ENCODE measurements at places on chromosomes 16 and 17.

DNA sequence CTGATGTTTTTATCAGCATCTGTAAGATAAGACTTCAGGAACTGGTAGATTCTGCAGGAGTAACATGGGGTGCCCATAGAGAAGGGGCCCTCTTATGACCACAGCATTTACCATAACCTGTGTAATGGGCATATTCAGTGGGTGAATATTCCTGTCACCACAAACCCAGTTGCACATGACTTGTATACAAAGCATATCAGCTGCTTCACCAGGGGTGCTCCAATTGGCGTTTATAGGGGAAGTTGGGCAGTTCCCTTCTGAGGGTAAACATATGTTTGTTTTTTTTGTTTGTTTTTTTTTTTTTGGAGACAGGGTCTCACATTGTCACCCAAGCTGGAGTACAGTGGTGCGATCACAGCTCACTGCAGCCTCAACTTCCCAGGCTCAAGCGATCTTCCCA is 11.5 kb upstream of the ZG16 start:
- no peak for DNase-seq

- DNase-seq: no peak
Measured at GRCh38 chr17:6657633-6658287, 6.2 kb downstream of the C17orf100 start.

DNA sequence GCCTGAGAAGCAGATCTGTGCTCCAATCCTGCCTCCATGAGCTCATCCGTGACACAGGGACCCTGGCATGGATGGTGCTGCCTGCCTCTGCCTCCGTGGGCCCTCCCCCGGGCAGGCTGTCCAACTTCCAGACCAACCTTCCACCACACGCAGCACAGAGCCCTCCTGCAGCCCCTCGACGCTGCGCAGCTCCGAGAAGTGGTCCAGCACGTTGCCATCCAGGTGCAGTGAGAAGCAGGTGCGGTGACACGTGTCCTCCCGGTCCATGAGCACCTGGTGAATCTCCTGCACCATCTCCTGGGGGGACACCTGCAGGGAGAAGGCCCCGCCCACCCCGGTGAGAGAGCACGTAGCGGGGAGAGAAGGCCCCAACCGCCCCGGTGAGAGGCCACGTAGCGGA is 8.4 kb downstream of the CLUH start:
- DNase-seq: no peak

- no peak for DNase-seq
Measured at GRCh38 chr17:29650396-29650795, 27.7 kb upstream of the CORO6 start.

DNA sequence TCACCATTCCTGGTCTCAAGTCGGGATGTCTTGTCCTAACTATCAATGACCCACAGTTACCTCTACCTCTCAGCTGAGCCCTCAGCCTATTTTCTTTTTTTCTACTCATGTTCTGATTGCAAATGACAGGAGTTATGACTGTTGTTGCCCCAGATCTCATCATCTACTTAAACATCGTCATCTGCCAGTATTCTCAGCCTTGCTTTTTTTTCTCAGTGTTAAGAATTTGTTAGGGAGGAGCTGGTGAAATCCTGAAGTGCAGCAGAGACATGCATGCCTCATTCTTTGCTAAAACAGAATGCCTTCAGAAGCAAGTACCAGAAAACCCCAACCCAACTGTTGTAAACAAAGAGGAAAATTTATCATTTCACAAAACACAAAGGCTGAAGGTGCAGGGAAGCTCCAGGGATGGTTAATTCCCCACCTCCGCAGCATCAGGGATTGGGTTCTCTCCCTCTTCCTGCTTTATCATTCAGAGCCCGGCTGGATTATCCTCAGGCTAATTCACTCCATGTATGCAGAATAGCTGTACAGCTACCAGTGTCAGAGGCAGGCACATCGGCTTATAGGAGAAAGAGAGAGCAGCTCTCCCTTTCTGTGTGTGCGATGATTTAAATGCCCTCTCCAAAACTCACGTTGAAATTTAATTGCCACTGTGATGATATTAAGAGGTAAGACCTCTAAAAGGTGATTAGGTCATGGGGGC is 540.8 kb upstream of the HSBP1 start:
- DNase-seq: no peak

- DNase-seq: peak; percentile 32
Measured at GRCh38 chr16:27642756-27643155, 92.8 kb downstream of the KATNIP start.

DNA sequence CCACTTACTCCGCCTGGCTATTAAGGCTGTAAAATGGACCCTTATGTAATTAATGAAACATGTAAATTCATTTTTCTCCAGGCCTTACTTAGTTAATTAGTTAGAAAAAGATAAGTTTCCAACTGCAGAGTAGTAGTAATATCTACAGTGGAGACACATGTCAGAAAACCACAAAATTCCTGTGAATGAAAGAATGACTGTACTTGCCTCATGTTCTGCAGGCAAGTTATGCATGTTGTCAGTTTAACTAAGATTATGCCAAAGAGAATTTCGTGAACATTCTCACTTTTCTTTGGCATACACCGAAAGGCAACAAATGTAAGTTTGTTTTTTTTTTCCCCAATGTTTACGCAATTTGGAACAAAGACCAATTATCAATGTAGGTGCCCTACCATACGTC is 16.8 kb upstream of the CCL1 start:
- DNase-seq: no peak

- no peak for DNase-seq
Measured at GRCh38 chr17:54749157-54749556, 151.5 kb upstream of the TOM1L1 start.

GRCh38 chr17:66747578-66748275 is 87.2 kb upstream of the CACNG5 start:
- peak; percentile 59 for DNase-seq

DNA sequence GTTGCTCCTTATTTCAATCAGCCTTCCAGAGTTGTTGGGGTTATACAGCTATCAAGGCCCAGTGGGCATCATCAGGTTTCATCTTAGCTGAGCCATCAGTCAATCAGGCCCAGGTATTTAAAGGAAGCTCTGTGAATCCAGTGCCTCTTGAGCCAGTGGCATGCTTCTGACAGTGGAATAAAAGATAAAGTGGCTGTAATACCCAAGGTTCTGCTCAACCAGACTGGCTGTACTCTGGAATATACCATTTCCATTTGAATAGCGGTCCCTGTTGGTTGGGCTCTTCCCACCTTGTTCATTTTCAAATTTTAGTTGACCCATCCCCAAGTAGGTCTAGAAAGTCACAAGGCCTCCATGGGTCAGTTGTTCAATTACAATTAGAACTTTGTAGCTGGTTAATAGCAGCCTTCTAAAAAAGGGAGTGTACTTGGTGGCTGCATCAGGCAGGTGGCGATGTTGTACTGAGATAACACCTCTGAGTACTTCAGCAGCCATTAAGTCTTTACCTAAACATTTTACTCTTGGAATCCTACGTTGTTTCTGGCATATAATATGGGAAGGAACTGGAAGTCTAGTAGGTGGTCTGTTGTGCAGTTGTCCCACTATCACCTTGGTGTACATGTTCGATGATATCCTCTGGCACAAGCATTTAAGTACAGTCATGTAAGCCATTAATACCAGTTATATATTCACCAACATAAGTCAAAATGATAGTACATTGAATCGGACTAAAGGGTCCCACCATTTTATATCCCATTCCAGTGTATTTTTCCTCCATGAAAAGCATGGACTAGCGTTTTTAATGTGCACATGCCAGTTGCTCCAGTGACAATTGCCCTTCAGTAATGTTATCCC is 294.1 kb downstream of the BCAS3 start:
- peak; percentile 69 for DNase-seq

- DNase-seq: peak; percentile 40
Measured at GRCh38 chr17:81142301-81143199, 22.8 kb upstream of the PVALEF start.

GRCh38 chr17:61583242-61583641 is 7.8 kb downstream of the NACA2 start:
- DNase-seq: peak; percentile 83

- peak; percentile 83 for DNase-seq
Measured at GRCh38 chr17:66422186-66422585, 119.8 kb downstream of the PRKCA start.

DNA sequence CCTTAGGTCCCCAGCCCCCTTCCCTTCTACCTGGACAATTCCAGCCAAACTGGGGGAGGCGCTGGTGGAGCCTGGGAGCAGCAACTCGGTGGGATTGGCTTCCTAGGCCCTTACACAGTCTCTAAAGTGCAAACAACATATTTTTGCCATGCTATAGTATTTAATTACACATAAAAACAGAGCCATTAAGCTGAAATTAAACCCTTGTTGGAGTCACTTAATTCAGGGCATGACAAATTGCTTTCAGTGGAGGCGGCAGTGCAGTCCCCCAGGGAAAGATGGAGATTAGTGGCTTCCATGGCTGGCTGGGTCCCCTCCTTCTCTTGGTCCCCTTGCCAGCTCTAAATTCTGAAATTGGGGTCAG is 17.3 kb downstream of the IGFBP4 start:
- no peak for DNase-seq

GRCh38 chr17:8632061-8632460 is 1.5 kb upstream of the MYH10 start:
- no peak for DNase-seq

- DNase-seq: no peak
Measured at GRCh38 chr16:67108931-67109406, 772 bp upstream of the PHAF1 start.

DNA sequence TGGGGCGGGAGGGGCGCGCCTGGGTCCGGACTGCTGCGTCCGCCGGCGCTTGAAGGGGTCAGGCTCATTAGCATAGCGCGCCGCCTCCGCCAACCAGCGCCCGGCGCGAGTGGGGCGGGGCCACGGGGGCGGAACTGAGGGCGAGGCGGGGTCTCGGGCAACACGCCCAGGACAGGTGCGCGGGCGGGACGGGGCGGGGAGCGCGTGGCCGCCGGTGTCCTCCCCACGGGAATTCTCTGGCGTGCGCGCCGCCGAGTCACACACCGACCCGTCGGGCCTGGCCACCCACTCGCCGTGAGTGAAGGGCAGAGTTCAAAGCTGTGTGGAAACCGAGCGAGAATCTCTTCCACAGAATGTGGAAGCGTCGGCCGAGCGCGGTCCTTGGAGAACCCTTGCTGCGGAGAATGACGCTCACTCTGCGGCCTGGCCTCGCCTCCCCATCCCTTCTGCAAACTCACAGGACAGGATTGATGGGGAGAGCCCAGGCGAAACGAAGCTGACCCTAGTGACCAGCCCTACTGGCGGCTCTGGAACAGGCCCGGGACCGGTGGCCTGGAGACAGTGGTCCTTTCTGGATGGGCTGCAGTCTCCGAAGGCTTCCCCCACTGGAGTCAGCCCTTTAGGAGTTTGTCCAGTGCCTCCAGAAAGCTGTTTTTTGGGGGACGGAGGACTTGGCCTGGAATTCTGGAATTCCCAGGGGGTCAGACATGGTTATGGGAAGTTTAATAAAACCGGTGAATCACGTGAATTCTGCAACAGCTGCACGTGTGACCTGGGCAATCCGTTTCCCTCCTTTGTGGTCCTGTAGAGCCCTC is at the start of gene SNAI3:
TSS of gene SNAI3 (minus strand) at position 69 of the 815 bp plus-strand sequence. CDS start 101 bp downstream, outside the sequence.
- peak; percentile 43 for DNase-seq

DNA sequence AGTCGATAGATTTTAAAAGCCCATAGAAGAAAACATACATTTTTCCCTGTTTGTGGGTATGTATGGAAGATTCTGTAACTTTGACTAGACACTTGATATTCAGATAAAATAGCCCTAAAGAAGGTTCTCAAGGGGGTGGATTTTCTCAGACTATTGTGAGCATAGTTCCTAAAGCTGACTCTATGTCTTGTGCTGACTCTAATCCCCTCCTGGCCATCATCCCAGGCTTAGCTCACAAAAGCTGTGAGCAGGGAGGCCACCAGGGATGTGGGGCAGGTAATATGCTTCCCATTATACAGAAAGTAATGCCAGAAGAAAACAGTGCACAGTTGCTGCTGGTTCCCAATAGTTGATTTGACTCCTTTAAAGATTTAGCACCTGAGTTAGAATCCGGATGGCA is 32.0 kb downstream of the CDH13 start:
- DNase-seq: peak; percentile 37

DNA sequence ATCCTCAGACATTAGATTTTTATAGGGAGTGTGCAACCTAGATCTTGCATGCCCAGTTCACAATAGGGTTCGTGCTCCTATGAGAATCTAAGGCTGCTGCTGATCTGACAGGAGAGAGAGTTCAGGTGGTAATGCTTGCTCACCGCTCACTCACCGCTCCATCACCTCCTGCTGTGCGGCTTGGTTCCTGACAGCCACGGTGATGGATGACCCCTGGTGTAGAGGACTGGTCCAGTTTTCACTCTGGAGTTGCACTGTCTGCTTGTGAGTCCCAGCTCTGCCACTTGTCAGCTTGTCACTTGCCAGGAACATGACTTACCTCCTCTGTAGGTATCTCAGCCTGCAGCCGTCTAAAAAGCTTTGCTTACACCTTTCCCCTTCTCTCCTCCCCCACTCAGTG is 214.6 kb downstream of the SNX29 start:
- DNase-seq: no peak

GRCh38 chr17:45441526-45442310 is 9.0 kb upstream of the ARHGAP27 start:
- no peak for DNase-seq

- DNase-seq: no peak
Measured at GRCh38 chr17:64064331-64064730, 43.9 kb upstream of the ICAM2 start.

- peak; percentile 96 for DNase-seq
Measured at GRCh38 chr16:86383488-86384262, 126.7 kb upstream of the FOXF1 start.

DNA sequence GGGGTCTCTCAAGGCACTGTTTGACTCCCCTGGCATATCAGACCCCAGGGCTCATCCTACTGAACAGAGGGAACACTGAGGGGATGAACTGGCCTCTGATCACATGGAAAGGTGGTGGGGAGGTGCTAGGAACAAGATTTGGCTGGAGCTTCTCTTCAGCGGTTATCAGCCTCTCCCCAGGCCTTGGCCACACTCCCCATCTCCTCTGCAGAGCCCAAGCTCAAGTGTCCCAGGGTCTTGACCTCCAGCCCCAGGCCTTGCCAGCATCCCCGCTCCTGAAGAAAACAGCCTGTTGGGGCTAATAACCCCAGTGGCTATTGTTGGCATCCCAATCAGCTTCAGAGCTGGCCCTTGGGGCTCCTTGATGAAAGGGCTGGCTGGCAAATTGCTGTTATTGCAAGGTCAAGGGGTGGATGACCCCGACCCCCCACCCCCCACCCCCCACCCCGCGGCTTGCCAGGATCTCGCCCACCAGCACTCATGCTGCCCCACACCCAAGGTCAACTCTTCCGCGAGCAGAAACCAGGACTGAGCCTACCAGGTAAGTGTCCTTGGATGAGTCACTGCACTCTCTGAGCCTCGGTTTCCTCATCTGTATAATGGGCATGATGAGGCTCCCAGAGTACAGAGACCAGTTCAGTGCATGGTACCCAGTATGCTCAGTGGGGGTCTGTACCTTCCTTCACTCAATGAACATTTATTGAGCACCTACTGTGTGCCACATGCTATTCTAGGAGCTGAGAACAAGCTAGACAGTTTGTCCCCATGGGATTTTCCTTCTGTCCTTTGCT is 18.8 kb upstream of the FAM83G start:
- no peak for DNase-seq

DNA sequence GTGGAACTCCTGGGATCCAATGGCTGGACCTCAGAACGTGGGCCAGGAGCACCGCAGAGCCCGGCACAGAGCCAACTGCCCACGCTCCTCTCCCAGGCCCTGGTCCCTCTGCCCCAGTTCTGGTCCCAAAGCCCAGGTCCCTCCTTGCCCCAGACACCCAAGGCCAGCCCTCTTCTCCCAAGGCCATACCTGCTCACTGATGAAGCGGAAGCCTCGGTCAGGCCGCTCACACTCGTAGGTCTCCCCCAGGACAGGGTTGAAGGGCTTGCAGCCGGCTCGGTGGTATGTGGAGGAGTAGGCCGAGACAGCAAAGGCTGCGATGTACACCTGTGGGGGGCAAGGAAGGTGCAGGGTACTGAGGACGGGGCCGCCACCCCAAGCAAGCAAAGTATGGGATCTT is 8.5 kb downstream of the OSBPL7 start:
- no peak for DNase-seq
